ENCODE measurements at places on chromosomes 13 and 19.

- peak; percentile 10 for DNase-seq
Observed at GRCh38 chr19:43773725-43774102, 7.1 kb downstream of the KCNN4 start.

- no peak for DNase-seq
Observed at GRCh38 chr13:112905619-112905989, 63.4 kb upstream of the MCF2L start.

DNA sequence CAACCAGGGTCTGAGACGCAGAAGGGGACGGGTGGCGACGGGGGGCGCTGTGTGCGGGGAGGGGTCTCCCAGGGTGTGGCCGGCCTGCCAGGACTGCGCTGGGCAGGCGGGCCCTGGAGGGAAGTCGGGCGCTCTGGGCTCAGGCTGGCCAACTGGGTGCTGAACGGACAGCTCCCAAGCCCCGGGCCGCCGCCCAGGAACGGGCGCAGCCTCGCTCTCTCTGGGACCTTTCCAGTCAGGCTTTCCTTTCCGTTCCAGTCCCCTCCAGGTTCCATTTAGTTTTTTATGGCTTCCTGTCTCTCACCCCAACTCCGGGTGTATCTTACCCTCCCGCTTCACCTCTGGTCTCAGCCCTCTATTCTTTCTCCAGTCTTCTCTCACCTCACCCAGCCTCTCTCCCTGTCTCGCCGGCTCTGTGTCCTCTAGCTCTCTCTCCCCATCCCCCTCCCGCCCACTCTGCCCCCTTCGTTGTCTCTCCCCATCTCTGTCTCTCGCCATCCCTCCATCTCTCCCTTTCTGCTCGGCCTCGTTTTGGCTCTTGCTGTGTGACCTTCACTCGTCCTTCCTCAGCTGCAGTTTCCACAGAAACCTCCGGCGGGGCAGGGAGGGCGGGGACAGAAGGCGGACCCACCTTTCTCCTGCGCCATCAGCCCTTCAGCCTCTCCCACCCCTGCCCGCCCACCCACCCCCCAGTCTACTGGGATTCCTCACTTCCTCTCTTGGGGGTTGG is 3.3 kb upstream of the ATP1A3 start:
- no peak for DNase-seq

DNA sequence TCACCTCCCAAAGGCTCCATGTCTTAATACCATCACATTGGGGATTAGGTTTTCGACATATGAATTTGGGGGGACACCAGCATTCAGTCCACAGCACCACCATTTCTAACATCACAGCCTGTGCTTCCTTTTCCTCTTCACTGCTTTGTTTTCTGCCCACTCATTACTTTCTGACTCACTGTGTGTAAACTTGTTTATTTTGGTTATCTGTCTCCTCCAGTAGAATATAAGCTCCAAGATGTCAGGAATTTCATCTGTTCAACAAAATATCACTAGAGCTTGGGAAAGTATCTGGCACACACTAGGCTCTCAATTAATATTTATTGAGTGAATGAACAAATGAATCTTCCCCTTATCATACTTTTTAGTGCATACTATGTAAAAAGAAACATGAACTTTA is 152.0 kb downstream of the NUFIP1 start:
- no peak for DNase-seq

DNA sequence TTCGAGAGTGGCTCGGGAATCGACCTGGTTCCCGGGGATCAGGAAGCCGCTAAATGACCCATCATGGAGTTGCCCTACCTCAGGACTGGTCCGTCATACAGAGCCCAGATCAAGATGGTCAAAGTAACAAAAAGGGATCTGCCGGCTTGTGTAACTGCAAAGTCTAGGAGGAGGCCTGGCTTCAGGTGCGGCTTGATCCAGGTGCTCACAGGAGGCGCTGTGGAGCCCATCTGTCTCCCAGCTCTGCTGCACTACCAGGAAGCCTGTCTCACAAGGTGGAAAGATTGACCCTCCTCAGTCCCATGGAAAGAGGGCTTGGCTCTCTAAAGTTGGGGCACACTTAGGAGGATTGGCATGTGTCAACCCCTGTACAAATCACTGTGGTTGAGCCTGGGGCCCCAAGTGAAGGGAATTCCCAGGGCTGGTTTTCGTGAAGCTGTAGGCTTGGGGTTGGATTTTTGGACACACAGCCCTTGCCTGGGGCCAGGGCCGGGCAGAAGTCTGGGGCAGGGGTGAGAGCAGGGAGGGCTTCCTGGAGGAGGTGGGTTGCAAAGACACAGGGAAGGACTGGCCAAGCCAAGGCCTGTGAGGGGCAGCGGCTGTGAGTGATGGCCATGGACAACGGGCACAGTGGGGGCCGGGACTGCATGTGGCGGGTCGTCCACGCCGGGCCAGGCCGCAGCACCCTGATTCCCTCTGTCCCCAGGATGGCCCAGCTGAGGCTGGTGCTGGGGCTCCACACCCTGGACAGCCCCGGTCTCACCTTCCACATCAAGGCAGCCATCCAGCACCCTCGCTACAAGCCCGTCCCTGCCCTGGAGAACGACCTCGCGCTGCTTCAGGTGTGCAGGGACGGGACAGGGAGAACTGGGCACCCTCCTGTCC is 4.2 kb downstream of the GZMM start:
- DNase-seq, result no peak

DNA sequence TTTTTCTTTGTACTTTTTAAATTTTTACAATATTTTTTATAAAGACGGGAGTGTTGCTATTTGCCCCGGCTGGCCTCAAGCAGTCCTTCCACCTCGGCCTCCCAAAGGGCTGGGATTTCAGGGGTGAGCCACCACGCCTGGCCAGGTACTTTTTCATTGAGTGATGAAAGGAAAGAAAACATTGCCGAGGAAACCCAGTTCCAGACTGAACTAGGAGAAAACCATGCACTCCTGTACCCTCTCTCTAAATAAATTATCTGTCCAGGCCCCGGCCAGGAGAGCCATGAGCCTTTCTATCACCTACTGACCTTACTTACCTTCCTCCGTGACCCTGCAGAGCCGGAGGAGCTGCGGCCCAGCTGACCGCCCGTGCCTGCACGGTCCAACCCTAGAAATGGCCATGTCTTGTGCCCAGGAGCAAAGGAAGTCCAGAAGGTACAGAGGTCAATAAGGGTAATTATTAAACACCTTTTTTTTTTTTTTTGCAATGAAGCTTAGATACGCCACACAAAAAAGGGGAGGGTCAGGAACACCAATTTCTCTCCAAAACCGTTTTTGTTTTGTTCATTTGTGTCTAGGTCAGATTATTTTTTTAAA is at the start of gene SLC7A9:
TSS of gene SLC7A9 (minus strand) at position 399 of the 597 bp plus-strand sequence. CDS start 1,233 bp downstream, outside the sequence.
- no peak for DNase-seq

GRCh38 chr13:22074403-22074802 is 403.5 kb downstream of the FGF9 start:
- no peak for DNase-seq

- no peak for DNase-seq
Observed at GRCh38 chr19:17109962-17110598, 34.5 kb downstream of the MYO9B start.

GRCh38 chr19:42254850-42255765 is at the start of gene ERF:
ERF (minus strand) TSS chr19:42255128; CDS start chr19:42254999, 129 bp downstream.
- DNase-seq, result peak; percentile 81

- DNase-seq, result peak; percentile 15
Observed at GRCh38 chr13:99977912-99978798, 3.4 kb upstream of the ZIC2 start.

DNA sequence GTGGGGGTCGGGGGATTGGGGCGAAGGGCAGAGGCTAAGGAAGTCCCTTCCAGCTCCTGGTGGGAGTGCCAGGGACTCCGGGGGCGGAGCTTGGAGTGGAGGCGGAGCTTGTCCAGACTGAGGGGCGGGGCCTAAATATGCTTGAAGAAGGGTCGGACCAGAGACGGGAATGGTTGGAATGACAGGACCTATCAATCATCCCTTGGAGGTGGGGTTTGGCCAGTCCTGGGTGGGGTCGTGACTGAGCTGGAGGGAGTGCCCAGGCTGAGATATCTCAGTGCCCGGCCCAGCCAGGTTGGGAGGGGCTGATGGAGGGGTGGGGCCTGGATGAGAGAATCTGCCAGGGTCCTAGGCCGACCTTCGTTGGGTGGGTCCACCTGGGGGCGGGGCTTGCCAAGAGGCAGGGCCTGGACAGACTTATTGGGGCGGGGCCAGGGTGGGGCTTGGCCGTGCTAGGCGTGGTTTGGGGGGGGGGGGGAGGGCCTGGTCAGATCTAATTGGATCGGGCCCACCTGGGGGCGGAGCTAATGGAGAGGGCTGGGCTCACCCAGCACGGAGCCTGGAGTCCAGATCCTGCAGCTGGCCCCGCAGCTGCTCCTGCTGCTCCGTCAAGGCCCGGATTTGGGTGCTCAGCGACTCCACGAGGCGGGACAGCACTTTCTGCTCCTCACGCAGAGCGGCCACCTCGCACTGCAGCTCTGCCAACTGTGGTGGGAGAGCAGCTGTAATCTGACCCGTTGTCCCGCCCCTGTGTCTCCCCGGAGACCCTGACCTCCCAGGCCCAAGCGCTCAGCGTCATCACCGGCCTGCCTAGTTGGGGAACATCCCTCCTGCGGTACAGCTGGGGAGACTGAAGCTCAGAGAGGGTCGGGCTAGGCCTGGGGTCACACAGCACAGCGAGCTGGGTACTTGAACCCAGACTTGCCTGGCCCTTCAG is 2.6 kb upstream of the WIZ start:
- peak; percentile 44 for DNase-seq

- DNase-seq, result no peak
Observed at GRCh38 chr13:41509971-41510370, 52.6 kb downstream of the RGCC start.

DNA sequence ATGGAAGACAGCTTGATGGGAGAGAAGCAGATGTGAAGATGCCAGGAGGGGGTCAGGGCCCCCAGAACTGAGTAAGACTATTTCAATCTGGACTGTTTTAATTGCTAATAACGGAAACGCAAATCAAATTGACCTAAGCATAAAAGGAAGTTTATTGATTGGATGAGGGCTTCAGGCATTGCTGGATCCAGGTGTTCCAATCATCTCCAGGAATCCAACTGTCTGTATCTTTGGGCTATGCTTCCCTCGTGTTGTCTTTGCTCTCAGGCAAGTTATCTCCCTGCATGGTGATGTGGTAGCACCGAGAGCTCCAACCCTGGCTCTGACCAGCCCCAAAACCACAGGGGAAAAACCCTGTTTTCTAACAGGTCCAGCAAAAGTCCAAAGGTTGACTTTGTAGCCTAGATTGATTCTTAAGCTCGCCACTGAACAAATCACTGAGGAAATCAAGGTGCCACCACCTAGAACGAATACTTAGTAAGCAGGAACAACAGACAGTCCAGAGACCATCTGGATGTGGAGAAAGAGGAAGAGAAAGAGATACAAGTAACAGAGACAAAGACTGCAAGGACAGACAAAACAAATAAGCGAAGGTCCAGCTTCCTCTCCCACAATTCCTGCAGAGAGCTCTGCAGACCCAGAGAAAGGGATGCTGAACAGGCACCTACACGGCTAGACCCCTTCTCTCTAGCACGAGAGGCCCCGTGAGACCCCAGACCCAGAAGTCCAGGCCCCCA is 1.2 kb upstream of the C19orf81 start:
- DNase-seq, result no peak

GRCh38 chr19:39928357-39928725 is 6.1 kb downstream of the FCGBP start:
- no peak for DNase-seq

GRCh38 chr19:2488942-2489731 is 13.2 kb downstream of the GADD45B start:
- no peak for DNase-seq

DNA sequence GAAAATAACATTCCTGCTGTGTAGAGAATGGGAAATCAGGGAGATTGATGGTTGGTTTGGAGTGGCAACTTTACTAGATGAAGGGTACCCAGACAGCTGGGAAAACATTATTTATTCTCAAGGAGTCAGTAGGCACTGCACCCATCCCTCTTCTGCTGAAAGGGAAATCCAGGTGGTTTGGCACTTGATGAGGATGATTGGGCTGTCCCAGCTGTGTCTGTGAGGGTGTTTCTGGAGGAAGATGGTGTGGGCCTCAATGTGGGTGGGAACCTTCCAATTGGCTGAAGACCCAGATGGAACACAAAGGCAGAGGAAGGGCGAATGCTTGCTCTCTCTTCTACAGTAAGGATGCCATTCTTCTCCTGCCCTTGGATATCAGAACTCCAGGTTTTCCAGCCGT is 10.4 kb upstream of the SACS start:
- peak; percentile 96 for DNase-seq

DNA sequence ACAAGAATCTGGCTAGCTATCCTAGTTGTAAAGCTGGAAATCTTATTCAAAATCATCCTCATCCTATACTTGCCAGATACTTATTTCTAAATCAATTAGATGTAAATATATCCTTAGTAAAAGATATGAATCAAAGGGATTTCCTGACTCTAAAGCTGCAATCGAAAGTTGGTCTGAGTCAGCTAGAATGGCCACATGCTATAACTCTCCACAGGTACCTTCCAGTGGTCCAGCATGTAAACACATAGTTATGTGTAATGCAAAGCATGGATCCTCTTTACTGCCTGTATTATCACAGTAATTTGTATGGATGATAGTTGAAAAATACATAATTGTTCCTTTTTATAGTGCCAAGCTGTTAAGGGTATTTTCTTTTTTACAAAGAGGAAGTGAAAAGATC is 27.4 kb downstream of the SLITRK6 start:
- no peak for DNase-seq

GRCh38 chr19:58575183-58576041 is 2.3 kb upstream of the MZF1 start:
- no peak for DNase-seq

GRCh38 chr19:41321600-41322270 is 11.8 kb downstream of the CCDC97 start:
- DNase-seq, result no peak

DNA sequence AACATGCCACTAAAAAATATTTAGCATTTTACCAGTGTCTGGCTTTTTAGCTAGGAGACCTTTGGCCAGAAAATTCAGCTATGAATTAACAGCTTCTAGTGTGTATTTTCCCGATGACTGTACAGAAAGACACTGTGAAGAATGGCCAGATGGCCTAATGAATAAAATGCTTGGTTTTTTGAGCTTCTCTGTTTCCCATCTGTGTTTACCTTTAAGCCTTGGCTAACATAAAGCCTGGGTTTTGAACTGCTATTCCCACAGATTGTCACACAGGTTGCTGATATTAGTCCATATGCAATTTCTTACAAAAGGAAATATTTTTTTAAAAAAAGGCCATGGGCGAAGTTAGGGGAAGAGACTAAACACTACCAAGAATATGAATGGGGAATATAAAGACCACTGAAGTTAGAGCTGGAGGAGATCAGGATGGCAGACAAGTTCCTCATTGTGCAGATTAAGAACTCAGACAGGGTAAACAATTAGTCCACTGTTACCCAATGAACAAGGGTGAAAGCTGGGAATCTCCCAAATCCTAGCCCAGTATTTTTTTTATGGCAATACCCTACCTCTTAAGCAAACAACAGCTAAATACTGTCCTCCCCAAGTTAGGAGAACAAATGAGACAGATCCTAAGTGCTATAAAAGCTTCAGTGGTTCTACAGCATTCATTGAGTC is 95.1 kb downstream of the DCT start:
- peak; percentile 76 for DNase-seq

GRCh38 chr19:56595548-56595899 is 422 bp downstream of the ZNF71 start:
- DNase-seq, result no peak

Measured in NCI-H524 (cell line).